A549 treated with dexamethasone at 1 μM for 4 hours (cell line): ENCODE measurements at places on chromosomes 1 and 21. TPM values are rescaled to one million over a fixed set of nuclear protein-coding genes. Genes with fewer than 3 reads are reported as not detected.

The LGR6 gene
- 0.54 to 1.3 TPM (median 0.66 TPM) in 5 replicates for total RNA-seq

The RNU1-4 gene
- 10.6 TPM in 1 of 5 replicates, not detected in the others for total RNA-seq

The TLCD4 gene
- 6.3 to 15.6 TPM (median 11.1 TPM) in 5 replicates for total RNA-seq

The HSPB7 gene
- total RNA-seq, result 0.05 to 0.14 TPM (median 0.09 TPM) in 4 of 5 replicates, not detected in the other

The PLPP3 gene
- total RNA-seq, result 19.7 to 26.2 TPM (median 22.9 TPM) in 5 replicates

The PLXNA2 gene
- 2.6 to 5.0 TPM (median 4.6 TPM) in 5 replicates for total RNA-seq

The UHMK1 gene
- total RNA-seq, result 16.0 to 27.1 TPM (median 21.3 TPM) in 5 replicates

The CELA3B gene
- not detected in 5 replicates for total RNA-seq

The CHODL gene
- total RNA-seq, result 0.03 TPM in 1 of 5 replicates, not detected in the others

The KLHDC8A gene
- total RNA-seq, result 0.52 to 1.0 TPM (median 0.76 TPM) in 5 replicates

The IFI44 gene
- total RNA-seq, result 0.15 to 0.82 TPM (median 0.62 TPM) in 5 replicates

The FMO1 gene
- total RNA-seq, result not detected in 5 replicates

The OR2T33 gene
- not detected in 5 replicates for total RNA-seq

The FCRLB gene
- total RNA-seq, result 1.1 to 1.6 TPM (median 1.4 TPM) in 5 replicates

The MTARC1 gene
- total RNA-seq, result 7.4 to 10.1 TPM (median 10.0 TPM) in 5 replicates

The CHTOP gene
- total RNA-seq, result 74.8 to 81.8 TPM (median 78.0 TPM) in 5 replicates

The HCN3 gene
- total RNA-seq, result 3.1 to 5.7 TPM (median 5.4 TPM) in 5 replicates

The DCST1 gene
- 0.05 to 0.06 TPM (median 0.06 TPM) in 3 of 5 replicates, not detected in the others for total RNA-seq

The PIK3CD gene
- 8.0 to 12.3 TPM (median 10.4 TPM) in 5 replicates for total RNA-seq

The WDR77 gene
- total RNA-seq, result 33.3 to 45.9 TPM (median 40.8 TPM) in 5 replicates

The SH3BGR gene
- 0.26 to 1.4 TPM (median 0.60 TPM) in 5 replicates for total RNA-seq

The ANGPTL1 gene
- 0.08 TPM in 1 of 5 replicates, not detected in the others for total RNA-seq

The IVL gene
- 0.05 to 0.12 TPM (median 0.09 TPM) in 5 replicates for total RNA-seq

The VWA5B1 gene
- not detected in 5 replicates for total RNA-seq

The CAP1 gene
- 228 to 275 TPM (median 266 TPM) in 5 replicates for total RNA-seq

The FCRL6 gene
- total RNA-seq, result not detected in 5 replicates

The IGSF9 gene
- 0.14 to 0.21 TPM (median 0.19 TPM) in 5 replicates for total RNA-seq

The SPAG17 gene
- total RNA-seq, result not detected in 5 replicates

The GJC2 gene
- 0.14 to 0.47 TPM (median 0.27 TPM) in 5 replicates for total RNA-seq

The MPZ gene
- total RNA-seq, result 0.15 to 0.26 TPM (median 0.23 TPM) in 5 replicates

The CRABP2 gene
- total RNA-seq, result 7.2 to 11.0 TPM (median 8.9 TPM) in 5 replicates

The FAM167B gene
- 0.55 to 0.82 TPM (median 0.63 TPM) in 5 replicates for total RNA-seq

The HTR1D gene
- total RNA-seq, result 10.0 to 16.7 TPM (median 15.0 TPM) in 5 replicates

The OR2M3 gene
- not detected in 5 replicates for total RNA-seq

The PRR9 gene
- total RNA-seq, result 0.10 TPM in 1 of 5 replicates, not detected in the others

The PYHIN1 gene
- total RNA-seq, result not detected in 5 replicates

The FCRL1 gene
- not detected in 5 replicates for total RNA-seq

The GBP5 gene
- 0.01 to 0.08 TPM in 2 of 5 replicates, not detected in the others for total RNA-seq

The SNRPE gene
- total RNA-seq, result 195 to 242 TPM (median 198 TPM) in 5 replicates

The TIE1 gene
- total RNA-seq, result 0.02 to 0.25 TPM (median 0.13 TPM) in 4 of 5 replicates, not detected in the other

The S100A14 gene
- total RNA-seq, result 0.21 to 0.50 TPM (median 0.35 TPM) in 5 replicates

The GUCA2A gene
- total RNA-seq, result not detected in 5 replicates

The DLGAP3 gene
- 0.15 to 0.38 TPM (median 0.21 TPM) in 5 replicates for total RNA-seq

The LEFTY1 gene
- 0.61 to 2.0 TPM (median 1.3 TPM) in 5 replicates for total RNA-seq

The TNFSF18 gene
- total RNA-seq, result not detected in 5 replicates

The FAM72D gene
- total RNA-seq, result 5.1 to 6.7 TPM (median 5.8 TPM) in 5 replicates

The C1orf141 gene
- not detected in 5 replicates for total RNA-seq

The OR10J1 gene
- not detected in 5 replicates for total RNA-seq

The TSPEAR gene
- 0.04 TPM in 1 of 5 replicates, not detected in the others for total RNA-seq

The AMPD1 gene
- 0.14 TPM in 1 of 5 replicates, not detected in the others for total RNA-seq

The CA6 gene
- not detected in 5 replicates for total RNA-seq

The HENMT1 gene
- 3.6 to 5.8 TPM (median 4.3 TPM) in 5 replicates for total RNA-seq

The ACTL8 gene
- 1.5 to 1.8 TPM (median 1.7 TPM) in 5 replicates for total RNA-seq

The MRPL24 gene
- total RNA-seq, result 189 to 212 TPM (median 200 TPM) in 5 replicates
